ENCODE measurements at places on chromosomes 1 and 21. TPM values are rescaled to one million over a fixed set of nuclear protein-coding genes. Genes with fewer than 3 reads are reported as not detected.

The LCE3D gene
- not detected for total RNA-seq

The NFASC gene
- total RNA-seq, result not detected

The IGSF3 gene
- 0.13 TPM for total RNA-seq

The PRKAA2 gene
- not detected for total RNA-seq

The LCE1A gene
- not detected for total RNA-seq

The PEAR1 gene
- 0.11 TPM for total RNA-seq

The ZSWIM5 gene
- 1.2 TPM for total RNA-seq

The MANEAL gene
- total RNA-seq, result 1.1 TPM

The S100A13 gene
- 5.3 TPM for total RNA-seq

The LRRIQ3 gene
- 2.0 TPM for total RNA-seq

The C2CD4D gene
- not detected for total RNA-seq

The MAP3K21 gene
- 1.4 TPM for total RNA-seq

The C1orf115 gene
- 0.52 TPM for total RNA-seq

The LAD1 gene
- not detected for total RNA-seq

The PTAFR gene
- 1.1 TPM for total RNA-seq

The IL10 gene
- total RNA-seq, result not detected

The WDTC1 gene
- 58.2 TPM for total RNA-seq

The PRAMEF17 gene
- total RNA-seq, result not detected

The TIE1 gene
- total RNA-seq, result not detected

The KCTD3 gene
- total RNA-seq, result 1.5 TPM

The TMEM39B gene
- total RNA-seq, result 25.1 TPM

The PCNX2 gene
- total RNA-seq, result 54.8 TPM

The WLS gene
- not detected for total RNA-seq

The THEMIS2 gene
- total RNA-seq, result 53.3 TPM

The CD1D gene
- total RNA-seq, result 0.27 TPM

The ERICH3 gene
- total RNA-seq, result not detected

The PPIAL4G gene
- total RNA-seq, result 3.0 TPM

The KIAA0040 gene
- 25.1 TPM for total RNA-seq

The COL24A1 gene
- total RNA-seq, result not detected

The HES3 gene
- total RNA-seq, result not detected

The MPL gene
- not detected for total RNA-seq

All from naive thymus-derived CD8-positive, alpha-beta T cell (primary cell).